ENCODE measurements at places on chromosomes 6 and 20.

DNA sequence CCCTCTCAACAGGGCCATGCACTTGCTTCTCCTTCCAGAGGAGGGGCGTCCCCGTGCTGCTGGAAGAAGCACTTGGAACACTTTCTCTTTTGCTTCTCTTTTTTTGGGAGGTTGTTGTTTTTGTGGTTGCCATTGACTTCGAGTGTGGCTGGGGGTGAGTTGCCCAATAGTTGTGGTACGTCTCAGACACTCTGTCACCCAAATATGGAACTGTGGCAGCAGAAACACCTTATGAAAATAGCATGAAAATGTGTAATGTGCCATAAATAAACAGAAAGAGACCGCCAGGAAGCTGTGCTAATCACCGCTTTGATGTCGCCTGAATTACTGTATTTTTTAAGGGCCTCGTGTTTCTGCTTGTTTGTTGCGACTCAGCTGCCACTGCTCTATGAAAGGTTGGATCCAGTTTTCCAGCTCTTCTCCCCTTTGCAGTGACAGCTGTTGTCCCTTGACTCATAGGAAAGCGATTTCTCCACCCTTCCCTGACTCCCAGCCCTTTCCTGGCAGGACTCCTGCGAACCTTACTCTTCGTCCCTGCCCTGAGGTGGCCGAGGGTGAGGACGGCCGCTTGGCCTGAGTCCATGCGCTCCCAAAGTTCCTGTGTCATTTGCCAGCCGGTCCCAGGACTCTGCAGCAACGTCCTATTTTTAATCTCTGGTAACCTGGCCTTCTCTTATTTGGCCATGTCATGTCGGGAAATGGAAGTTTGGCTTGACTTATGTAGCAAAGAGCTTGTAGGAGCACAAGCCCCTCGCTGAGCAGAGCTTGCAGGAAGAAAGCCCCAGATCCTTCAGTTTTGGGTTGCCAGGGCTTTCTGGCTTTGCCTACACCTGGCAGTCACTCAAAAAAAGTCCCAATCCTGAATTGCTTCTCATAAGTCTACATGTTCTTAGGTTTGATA, 694.6 kb downstream of the QKI start:
- DNase-seq: no peak

- no peak for DNase-seq
These were observed 58.7 kb downstream of the GTF2H5 start for GRCh38 chr6:158226655-158227512.

DNA sequence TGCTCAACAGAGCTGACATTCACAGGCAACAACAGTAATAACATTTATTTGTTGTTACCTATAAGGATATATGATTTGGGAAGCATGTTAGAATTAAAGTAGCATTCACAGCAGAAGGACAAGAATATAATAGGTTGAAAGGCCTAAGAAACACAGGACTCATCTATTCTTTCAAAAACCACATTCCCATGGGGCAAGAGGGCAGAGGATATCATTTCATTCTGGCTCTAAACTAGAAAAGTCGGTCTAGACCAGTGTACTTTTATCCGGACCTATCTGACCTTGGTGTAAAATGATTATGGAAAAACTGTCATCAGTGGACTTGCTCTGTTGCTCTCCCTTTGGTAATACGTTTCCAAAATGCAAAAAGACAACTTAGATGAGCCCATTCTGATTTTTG, 914.7 kb upstream of the CITED2 start:
- no peak for DNase-seq

DNA sequence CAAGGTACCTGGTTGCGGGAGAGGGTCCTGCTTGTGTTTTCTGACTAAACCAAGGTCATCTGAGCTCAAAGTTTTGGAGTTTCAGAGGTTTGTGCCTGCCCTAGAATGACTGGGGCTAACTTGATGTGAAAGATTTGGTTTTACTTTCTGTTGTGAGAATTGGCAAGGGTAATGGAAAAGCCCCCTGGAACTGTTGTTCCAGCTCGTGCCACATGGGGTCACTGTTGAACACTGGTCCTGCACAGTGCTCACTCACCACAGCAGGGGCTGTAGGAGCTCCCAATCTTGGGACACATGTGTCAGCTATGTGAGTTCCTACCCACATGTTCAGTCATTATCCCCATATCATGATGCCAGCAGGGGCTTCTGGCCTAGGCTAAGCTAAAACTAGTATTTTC, 6.5 kb downstream of the TGM6 start:
- DNase-seq: peak; percentile 63

All from activated naive CD8-positive, alpha-beta T cell treated with anti-CD3 and anti-CD28 coated beads for 36 hours (primary cell).